ENCODE measurements at places on chromosomes 7 and 10.
A peak's percentile ranks its signal among the peaks of the same experiment; 100 is the strongest.

DNA sequence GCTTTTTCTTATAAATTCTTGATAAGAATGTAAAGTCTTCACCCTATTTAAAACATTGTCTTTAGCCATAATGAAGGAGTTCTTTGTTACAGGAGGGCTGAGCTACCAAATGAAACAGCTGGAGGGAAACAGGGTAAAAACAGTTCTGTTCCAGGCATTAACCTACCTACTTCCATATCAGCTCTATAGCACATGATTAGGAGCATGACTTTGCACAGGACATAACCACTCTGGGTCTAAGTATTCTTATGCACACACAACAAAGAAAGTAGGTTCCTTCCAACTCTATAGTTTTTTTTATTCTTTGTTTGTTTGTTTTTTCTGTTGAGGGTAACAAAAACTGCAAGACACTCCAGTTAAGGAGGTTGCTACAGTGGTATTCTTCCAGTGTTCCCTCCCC lies 52.7 kb downstream of the SCIN start:
- no peak for DNase-seq

DNA sequence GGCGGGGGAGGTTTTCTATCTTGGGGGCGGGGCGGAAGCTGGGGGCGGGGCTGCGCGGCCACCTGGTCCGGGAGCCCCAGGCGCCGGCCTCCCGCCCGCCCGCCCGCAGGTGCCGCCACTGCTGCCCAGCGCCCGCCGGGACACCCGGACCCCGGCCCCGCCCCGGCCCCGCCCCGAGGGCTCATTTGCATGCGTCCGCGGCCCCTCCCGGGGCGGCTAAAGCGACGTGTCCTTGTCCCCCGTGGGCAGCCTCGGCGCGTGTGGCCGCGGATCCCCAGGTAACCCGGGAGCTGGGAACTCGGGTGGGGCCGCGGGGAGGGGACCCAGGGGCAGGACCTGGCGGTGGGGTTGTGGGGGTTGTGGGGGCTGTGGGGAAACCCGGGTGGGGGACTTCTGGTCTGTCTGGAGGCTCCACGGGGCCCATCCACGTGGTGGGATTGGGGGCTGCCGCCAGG lies at the start of gene BHLHA15:
TSS of gene BHLHA15 (plus strand) at position 219 of the 455 bp plus-strand sequence. CDS start 871 bp downstream, outside the sequence.
- peak; percentile 9 for DNase-seq

- DNase-seq = no peak
Measured at GRCh38 chr10:101367569-101368453, 13.8 kb downstream of the BTRC start.

DNA sequence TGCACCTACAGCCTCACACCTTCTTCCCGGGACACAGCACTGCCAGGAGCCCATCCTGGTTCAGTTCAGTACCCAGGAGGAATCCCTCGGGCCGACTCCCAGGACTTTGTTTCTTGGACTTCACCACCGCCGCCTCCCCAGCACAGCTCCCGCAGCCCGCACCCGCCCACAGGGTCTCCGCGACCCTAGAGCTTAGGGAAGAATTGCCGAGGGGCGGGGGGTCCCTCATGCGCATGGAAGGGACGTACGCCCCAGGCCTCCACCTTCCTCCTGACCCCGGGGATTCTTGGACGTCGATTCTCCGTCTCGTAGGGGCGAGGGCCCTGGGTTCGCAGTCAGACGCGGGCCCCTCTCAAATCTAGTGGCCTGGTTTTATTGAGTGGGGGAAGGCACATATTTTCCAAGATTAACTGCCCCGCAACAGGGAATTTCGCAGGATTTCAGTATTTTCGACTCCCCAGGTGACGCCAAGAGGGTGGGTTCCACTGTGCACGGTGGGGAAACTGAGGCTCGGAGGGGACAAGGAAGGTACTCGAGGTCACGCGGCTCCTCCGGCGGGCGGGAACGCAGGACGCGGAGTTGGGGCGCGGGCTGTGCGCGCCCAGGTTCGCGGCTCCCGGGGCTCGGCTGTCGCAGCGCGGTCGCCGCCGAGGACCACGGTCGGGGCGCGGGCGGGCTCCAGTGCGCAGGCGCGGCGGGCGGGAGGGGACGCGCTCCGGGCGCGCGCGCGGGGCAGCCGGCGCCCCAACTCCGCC lies at the start of gene ADCY1:
TSS of gene ADCY1 (plus strand) at position 708 of the 755 bp plus-strand sequence. CDS start 176 bp downstream, outside the sequence.
- DNase-seq = no peak

DNA sequence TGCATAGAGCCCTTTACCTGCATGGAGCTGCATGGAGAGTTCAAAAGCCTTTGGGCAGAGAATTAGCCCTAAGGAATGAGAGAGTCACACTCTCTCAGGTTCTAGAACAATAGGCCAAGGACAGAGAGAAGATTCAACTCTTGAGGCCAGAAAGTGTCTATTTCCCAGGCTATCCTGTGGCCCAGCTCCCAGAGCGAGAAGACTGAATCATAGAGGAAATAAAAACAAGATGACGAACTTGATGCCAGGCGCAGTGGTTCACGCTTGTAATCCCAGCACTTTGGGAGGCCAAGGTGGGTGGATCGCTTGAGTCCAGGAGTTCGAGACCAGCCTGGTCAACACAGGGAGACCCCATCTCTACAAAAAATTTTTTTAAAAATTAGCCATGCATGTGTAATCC lies 18.3 kb upstream of the PODXL start:
- DNase-seq = no peak

DNA sequence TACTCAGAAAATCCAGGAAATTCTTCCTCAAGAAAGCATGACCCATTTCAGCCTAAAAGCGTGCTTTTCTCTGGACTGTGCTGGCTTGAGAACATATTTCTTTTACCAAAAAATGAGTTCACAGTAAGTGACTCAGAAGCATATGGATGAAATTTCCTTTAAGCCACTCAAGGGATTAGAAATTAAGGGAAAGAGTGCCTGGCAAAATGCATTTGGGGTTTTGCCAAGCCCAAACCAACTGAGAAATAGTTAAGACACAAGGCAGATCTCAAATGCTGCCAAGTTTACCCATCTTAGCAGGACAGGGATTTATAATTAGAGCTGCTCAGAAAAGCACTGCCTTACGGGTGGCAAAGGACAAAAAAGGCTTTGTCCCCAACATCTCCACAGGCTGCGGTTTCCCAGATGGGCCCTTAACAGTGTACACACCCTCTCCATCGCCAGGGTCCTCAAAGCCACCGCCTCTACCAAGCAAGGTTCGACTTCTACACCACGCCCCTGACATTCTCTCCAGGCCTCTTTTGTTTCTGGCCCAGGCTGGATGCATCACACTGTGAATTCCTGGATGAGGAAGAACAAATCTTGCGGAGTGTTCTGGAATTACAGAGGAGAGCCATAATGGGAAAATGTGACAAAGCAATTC lies 30.1 kb upstream of the CDHR3 start:
- no peak for DNase-seq

DNA sequence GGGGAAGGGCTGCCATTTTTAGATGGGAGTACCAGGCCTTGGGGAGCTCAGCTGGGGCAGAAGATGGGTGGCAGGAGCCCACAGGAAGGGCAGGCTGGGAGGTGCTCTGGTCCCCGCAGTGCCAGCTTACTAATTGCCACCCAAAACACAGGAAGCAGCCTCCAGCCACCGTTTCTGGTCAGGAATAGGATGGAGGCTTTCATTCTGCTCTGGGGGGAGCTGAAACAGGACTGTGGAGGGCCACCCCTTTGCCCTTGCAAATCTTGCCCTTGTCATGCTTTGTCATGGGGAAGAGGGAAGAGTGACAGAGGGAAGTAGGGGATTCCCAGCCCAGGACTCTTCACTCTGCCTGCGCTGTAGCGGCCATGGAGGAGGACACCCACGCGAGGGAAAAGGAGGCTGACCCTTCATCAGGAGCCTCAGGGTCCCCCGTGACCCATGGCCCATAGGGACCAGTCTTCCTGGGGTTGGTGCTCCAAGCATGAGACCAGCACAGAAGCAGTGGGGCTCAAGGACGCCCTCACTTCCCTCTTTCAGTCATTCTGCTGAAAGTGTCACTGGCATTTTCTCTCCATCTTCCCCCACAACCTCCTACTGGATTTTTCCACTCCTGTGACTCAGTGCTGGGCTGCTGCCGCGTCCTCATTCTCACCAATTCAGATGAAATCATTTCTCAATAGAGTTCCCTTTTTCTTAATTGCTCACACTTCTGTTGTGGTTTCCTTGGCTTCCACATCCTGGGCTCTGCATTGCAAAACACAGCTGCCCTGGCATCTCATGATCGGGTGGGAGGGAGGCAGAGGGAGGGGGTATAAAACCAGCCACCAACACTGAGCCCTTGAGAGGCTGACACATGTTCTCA lies 61.9 kb downstream of the MKI67 start:
- peak; percentile 62 for DNase-seq

GRCh38 chr10:3102720-3103427 lies 35.5 kb downstream of the PFKP start:
- no peak for DNase-seq
